EL (cell line): ENCODE measurements at places on chromosomes 5 and 9.

- no peak for DNase-seq
Measured at GRCh38 chr5:170341545-170341944, 44.0 kb upstream of the LCP2 start.

DNA sequence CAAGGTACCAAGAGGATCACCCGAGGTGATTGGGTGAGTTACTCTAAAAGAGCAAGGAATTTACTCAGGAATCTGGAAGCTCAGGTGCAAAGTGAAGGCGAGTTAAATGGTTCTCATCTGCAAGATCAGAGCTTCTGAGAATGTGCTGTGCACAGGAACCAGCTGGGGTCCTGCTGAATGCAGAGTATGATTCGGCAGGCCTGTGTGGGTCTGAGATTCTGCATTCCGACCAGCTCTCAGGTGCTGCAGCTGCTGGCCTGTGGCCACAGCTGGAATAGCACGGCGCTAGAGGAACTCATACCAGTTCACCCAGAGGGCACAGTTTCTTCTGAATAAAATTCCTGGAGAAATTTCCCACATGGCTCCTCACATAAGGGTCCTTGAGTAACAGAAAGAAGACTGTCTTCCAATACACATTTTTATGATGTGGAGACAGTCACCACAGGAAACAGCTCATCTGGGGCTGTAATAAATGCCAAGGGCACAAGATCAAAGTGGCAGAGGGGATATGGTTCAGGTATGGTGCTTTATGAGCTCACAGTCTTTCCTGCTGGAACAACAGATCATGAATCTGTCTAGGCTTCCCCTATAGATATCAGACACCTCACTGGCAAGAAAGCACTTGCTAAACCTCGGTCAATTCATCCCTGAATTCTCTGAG lies 83.9 kb downstream of the PTPN3 start:
- DNase-seq: no peak

GRCh38 chr9:114282507-114282906 lies 40.4 kb upstream of the ORM1 start:
- no peak for DNase-seq

GRCh38 chr9:114302727-114303126 lies 20.2 kb upstream of the ORM1 start:
- no peak for DNase-seq

- DNase-seq: peak; percentile 60
Measured at GRCh38 chr9:18457510-18457909, 16.4 kb upstream of the ADAMTSL1 start.

DNA sequence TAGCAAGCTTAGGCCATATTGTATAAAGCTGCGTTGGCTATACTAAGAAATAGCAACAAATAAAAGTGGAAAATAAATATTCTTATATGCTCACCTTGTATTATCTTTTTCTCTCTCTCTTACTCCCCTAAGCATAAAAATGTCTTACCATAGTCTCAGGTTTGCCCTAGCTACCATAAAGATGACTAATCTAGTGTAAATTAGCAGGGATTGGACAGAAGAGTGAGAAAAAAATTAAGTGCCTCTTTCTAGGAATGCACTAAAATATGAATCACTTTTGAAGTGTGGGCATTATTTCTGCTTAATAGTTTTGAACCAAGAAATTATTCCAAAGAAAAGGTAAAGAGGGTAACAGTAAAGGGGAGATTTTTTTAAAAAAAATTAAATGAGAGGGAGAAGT lies 201.3 kb downstream of the HINT1 start:
- no peak for DNase-seq

DNA sequence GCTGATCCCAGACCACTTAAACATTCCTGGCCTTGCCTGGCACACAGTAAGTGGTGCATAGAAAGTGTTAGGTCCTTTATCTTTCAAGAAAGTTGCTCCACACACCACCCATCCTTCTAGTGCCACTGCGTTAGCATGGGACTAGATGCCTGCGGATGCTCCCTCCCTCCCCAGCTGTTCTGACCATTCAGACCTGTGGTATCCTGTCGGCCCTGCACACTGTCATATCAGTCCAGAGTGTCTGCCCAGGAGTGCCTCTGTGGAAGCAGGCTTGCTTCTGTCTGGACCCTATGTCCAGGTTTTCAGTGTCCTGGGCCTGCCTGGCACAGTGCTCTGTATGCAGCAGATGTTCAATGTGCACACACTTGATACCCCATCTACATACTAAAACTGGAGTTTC lies 38.3 kb upstream of the SMU1 start:
- DNase-seq: no peak

- DNase-seq: no peak
Measured at GRCh38 chr5:60978968-60979367, 34.0 kb downstream of the NDUFAF2 start.

DNA sequence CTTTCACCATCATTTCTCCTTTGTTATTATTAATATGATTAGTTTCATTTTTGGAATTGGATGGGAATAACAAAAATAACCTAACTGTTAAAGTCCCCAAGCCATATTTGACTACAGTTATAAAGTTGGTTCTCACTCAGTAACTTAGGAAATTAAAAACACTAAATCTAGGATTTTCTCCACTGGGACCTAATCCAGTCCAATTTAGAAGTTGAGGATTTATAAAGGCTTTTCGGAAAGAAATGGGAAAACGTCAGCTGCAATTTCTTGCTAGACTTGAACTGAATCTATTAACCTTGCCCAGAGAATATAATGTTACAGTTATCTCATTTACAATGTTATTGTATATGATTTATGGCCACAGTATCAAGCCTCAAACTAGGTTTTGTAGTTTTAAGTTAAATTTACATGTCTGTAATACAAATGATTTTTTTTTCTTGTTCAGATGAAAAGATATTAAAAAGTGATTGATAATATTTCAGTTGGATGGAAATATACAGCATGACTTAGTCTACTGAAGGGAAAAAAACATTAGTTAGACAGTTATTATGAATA lies 524.3 kb upstream of the GRAMD2B start:
- DNase-seq: no peak

DNA sequence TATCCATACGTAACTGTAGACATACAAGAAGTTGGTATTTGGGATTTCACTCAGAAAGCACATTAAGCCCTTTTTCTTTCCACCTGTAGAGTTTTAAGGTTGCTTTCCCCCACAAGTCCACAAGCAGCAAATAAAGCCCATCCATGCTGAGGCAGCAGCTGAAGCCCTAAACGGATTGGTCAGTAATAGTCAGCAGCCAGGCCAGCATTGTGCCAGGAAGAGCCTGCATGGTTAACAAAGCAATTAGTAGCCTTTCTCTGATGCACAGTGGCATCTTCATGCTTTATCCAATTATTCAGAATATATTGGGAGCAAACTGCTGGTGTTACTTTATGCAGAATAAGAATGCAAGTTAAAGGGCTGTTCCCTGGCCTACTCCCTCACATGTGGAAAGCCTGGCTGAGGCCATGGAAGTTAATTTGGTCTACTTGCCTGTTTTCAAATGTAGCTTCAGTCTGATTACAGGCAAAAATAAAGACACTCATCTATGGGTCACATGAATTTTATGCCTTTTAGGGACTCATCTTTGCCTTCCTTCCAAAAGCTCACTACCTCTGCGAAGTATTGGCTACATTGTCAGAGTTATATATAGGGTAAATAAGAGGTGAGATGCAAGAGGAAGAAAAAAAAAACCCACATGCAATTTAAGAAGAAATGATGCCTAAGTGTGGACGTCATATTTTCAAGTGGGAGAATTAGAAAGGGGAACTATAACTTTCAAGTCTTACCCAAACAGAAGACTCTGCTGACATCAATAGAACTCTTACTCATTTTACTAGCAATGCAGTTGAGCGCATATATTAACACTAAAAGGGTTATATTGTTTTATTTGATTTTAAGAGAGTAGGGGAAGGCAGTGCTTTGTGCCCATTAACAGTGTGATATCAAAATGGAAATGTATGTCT lies 15.9 kb downstream of the EBF1 start:
- no peak for DNase-seq

- DNase-seq: peak; percentile 65
Measured at GRCh38 chr9:22158927-22159346, 149.8 kb upstream of the CDKN2B start.

GRCh38 chr5:167511-167910 lies 23.8 kb upstream of the LRRC14B start:
- peak; percentile 23 for DNase-seq

GRCh38 chr5:14700478-14701436 lies 36.2 kb downstream of the OTULIN start:
- no peak for DNase-seq

DNA sequence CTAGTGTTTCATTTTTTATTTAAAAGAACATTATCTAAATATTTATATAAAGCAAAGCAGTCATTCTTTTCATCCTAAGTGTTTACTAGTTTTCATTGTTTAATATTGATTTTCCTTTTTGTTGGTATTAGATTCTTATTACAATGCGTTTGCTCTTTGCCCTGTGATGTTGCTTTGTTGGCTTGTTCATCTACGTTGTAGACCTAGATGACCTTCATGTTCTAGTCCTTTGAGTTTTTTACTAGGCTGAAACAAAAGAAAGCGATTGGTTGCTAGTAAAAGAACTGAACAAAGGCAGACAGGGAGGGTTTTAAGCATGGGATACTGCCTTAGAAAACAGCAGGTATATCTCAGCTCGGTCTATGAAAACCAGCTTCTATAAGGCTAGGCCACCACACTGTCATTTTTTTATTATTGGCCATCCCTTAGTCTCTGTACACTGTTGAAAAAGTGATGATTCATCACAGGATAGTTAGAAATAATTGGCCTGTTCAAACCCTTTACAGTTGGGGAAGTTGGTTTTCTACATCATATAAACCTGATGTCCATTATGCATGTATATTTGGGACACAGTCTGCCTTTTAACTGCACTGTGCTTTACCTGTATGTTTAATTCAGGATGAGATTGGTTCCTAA lies 119.0 kb downstream of the ZCCHC7 start:
- no peak for DNase-seq

GRCh38 chr5:168219515-168220410 lies 71.7 kb upstream of the WWC1 start:
- peak; percentile 70 for DNase-seq

DNA sequence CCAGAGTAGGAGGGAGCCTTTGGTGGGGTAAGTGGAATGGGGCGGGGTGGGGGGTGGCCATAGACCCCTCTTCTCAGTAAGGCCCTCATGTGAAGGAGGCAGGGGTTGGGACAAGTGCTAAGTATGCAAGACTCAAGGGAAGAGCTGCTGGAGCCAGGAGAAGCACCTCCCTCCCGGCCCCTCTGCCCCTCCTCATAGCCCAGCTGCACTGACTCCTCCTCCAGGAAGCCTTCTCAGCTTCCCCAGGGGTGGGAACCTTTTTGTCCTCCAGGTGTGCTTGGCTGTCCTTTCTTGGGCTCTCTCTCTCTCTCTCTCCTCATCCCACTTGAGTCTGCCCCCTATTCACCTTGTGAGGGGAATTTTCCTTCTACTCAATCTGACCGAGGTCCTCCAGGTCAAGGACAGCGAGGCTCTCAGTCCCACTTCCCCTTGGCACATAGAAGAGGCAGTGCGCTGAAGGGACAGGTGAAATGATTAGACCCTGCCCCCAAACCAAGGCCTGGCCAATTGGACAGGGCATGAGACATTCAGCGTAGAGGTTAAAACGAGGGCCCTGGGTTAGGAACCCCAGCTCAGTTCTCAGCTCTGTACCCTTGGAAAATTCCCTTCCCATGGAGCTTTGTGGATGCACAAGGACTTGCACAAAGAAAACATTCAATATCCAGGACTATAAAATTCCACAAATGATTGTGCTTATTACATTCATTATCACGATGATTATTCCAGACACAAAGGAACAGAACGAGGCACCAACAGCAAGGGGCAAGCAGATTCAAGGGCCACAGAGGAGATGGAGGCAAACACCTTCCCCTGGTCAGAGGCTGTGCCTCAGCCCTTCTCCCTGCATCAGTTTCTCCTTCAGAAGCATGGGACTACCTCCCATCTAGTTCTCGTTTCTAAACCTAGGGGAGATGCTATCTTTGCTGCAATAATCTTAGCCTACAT lies 45.6 kb upstream of the IL17B start:
- no peak for DNase-seq

- DNase-seq: no peak
Measured at GRCh38 chr5:75108931-75109596, 56.7 kb upstream of the GCNT4 start.

- no peak for DNase-seq
Measured at GRCh38 chr5:6182271-6182815, 196.0 kb downstream of the MED10 start.

- peak; percentile 57 for DNase-seq
Measured at GRCh38 chr5:94968507-94969095, 316.3 kb downstream of the MCTP1 start.

GRCh38 chr9:121582641-121583040 lies 68.8 kb upstream of the DAB2IP start:
- DNase-seq: no peak

DNA sequence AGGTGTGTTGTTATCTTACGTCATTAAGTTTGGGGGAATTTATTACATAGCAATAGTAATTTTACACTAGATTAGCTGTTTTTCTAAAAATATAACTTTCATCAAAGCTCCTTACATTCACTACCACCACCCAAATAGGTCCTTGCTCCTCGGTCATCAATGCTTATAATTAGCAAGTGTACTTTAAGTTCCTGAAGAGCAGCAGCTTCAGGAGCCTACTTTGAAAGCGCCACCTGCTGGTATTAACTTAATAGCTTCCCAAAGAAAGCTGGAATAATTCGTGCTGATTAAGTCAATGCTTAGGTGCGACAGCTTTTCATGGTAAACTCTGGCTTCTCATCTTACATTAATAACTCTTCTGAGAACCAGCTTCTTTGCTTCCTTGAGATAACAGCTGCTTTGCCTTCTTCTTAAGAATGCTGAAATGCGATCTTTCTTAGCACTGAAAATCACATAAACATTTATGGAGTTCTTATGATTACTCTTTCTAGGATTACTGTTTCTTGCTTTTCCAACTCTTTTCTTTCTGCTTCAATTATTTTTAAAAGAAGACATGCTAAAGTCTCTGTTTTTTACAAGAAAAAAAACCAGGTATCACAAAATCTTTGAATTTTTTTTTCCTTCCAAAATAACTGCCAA lies 10.0 kb upstream of the C5 start:
- DNase-seq: peak; percentile 66

DNA sequence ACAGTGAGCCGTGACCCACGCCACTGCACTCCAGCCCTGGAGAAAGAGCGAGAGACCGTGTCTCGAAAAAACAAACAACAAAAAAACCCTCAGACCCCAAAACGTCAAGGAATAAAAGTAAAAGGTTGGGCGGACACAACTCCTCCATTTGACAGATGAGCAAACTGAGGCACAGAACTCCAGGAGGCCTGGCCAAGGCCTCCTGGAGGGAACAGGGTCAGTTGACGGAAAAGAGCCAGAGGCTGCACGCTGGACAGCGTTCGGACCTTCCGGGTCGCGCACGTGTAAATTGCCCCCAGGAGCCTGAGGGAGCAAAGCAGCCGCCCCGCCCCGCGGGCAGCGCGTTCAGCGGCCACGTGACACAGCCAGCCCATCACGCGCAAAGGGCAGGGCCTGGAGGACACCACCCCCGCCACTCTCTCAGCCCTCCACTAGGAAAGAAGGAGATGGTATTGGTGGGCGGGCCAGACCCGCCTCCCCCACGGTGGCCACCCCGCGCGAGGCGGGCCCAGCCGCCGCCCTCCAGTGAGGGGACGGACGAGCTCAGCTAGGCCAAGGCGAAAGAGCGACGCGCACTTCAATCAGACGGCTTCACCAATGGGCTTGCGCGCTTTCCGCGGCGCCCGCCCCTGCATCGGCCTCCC lies 81.5 kb downstream of the PTPDC1 start:
- DNase-seq: peak; percentile 99

GRCh38 chr5:135065306-135066265 lies 31.6 kb upstream of the PITX1 start:
- no peak for DNase-seq

GRCh38 chr9:69326261-69326660 lies 1.2 kb downstream of the ENTREP1 start:
- no peak for DNase-seq

- DNase-seq: no peak
Measured at GRCh38 chr5:79613549-79613948, 1.3 kb downstream of the TENT2 start.
